ENCODE measurements at places on chromosomes 2 and 18. TPM values are rescaled to one million over a fixed set of nuclear protein-coding genes. Genes with fewer than 3 reads are reported as not detected.

The RBM44 gene
- 0.59 TPM for polyA plus RNA-seq

The DES gene
- polyA plus RNA-seq: 5,672 TPM

DNA sequence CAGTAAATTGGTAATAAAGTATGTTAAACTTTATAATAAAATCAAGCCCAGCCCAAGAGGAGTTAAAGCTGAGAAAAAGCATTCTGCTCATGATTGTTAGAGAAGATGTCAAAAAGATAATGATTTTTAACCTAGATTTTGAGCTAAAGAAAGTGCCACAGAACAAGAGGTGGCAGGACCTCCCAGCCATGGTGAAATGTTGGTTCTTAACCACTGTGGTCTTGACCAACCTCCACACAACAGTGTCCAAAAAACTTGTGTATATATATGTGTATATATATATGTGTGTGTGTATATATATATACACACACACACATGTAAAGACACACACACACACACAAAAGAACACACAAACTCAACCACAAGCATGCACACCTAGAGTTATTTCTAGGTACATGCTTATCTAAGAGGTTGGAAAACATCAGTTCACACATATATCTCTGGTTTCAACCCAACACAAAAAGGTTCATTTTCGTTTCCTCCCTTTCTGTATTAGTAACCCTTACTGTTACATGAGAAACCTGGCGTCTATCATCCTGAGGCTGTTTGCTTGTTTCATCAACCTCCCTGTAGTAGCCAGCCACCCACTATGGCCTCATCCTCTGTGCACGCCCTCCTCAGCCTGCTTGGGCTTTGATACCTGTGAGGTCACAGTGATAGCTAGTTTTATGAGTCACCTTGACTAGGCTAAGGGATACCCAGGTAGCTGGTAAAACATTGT is 631.8 kb upstream of the ID2 start:
- DNase-seq: no peak

DNA sequence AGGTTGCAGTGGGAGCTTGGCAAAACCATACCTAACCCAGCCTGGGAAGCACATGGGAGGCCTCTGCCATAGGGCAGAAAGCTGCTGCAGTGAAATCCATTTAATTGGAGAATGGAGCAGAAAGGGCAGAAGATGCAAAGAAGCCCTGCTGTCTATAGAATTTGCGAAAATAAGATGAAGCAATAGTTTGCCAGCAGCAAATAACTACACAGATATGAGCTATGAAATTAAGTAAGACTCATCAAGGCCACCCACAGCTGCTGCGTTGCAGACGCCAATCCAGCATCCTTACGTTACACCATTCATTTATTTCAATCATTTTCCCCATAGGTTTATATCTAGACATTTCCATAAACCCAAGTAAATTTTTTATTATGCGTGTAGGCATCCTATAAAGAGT is 21.1 kb downstream of the ATP8B1 start:
- no peak for DNase-seq

- no peak for DNase-seq
Measured at GRCh38 chr18:44937960-44938719, 257.5 kb downstream of the SETBP1 start.
